ENCODE measurements at places on chromosomes 6 and 20.

DNA sequence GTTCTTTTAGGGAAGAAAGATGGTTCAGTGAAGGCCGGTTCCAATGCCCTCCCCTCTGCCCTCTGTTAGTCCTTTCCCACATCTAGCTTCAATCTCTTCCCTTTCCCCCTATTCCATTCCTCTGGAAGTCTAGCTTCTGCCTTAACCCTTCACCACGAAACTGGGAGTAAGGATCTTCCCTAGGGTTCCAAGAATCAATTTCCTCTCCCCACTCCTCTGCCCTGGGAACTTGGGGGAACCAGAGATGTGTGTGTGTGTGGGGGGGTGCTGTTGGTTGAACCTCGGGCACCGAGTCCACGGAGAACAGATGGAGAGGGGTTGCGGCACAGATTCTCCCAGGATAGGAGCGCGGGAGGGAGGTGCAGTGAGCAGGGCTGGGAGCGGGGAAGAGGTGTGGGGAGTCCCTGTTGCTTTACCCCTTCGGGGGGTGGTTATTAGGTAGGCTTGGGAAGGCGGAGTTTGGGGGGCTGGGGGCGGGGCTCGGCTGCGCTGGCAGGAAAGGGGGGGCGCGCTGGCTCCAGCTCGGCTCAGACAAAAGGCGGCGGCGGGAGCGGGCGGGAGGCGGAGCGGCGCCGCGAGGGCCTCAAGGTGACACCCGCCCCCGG lies at the start of gene TMEM151B:
TSS of gene TMEM151B (plus strand) at position 530 of the 605 bp plus-strand sequence. CDS start 293 bp downstream, outside the sequence.
- no peak for DNase-seq

GRCh38 chr6:100803264-100804045 lies 77.7 kb downstream of the ASCC3 start:
- DNase-seq: no peak

- no peak for DNase-seq
Measured at GRCh38 chr20:9068841-9069663, at the start of gene PLCB4. TSS of gene PLCB4 (plus strand) at chr20:9069087. CDS start at chr20:9307815, 238,728 bp downstream.

DNA sequence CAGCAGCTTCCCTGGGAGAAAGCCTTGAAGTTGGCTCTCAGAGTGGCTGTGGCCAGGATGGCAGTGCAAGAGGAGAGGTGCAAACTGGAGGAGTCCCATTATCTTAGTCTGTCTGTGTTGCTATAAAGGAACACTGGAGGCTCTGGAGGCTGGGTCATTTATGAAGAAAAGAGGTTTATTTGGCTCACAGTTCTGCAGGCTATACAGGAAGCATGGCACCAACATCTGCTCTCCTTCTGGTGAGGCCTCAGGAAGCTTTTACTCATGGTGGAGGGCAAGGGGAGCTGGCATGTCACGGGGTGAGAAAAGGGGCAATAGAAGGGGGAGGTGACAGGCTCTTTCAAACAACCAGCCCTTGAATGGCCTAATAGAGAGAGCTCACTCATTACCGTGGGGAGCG lies 47.1 kb downstream of the PSMG4 start:
- no peak for DNase-seq

GRCh38 chr6:70379473-70380013 lies 33.8 kb upstream of the FAM135A start:
- DNase-seq: no peak

DNA sequence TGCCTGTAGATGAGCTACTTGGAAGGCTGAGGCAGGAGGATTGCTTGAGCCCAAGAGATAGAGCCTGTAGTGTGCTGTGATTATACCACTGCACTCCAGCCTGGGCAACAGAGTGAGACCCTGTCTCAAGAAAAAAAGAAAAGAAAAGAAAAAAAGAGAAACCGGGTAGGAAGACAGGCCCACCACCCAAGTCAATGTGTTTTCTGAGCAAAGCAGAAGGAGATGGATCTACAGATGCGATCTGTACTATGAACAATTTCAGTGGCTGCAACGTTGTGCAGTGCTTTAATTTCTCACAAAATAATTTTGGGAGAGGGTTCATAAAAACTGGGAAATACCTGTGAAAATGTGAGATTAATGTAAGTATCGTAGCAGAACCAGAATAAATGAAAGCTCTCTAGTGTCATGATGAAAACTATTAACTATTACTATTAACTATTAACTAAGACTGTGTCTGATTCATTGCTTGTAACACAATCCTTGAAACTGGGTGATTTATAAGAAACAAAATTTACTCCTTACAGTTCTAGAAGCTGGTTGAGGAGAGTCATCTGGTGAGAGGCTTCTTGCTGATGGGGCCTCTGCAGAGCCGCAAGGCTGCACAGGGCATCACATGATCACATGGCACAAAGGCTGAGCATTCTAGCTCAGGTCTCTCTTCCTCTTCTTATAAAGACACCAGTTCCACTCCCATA lies 233.1 kb upstream of the ZNF217 start:
- DNase-seq: no peak

GRCh38 chr6:71649915-71650314 lies 236.4 kb upstream of the RIMS1 start:
- no peak for DNase-seq

- no peak for DNase-seq
Measured at GRCh38 chr20:43567477-43567876, 8.7 kb downstream of the SGK2 start.

GRCh38 chr20:17684077-17684888 lies 2.2 kb upstream of the RRBP1 start:
- no peak for DNase-seq

DNA sequence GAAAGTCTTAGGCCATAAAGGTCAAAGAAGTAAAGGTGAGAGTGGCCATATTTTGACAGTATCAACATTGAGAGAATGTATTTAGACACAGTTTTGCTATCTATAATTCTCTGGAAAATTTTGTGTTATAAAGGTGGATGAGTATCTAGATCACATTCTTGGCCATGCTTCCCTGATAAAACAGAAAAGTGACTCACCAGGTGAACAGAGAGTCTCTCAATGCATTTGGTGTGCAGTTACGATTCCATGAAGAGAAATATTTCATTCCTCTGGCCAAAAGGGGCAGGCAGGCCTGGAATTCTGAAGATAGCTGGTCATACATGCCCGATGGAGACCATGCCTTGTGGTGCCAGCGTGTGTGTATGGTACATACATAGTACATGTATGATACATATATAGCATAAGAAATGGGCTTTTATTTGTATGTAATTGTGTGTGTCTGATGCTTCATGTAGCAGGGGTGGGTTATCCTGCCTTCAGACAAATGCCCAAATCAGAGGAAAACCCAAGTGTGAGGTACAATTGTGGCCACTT lies 164.0 kb downstream of the SOBP start:
- DNase-seq: no peak

DNA sequence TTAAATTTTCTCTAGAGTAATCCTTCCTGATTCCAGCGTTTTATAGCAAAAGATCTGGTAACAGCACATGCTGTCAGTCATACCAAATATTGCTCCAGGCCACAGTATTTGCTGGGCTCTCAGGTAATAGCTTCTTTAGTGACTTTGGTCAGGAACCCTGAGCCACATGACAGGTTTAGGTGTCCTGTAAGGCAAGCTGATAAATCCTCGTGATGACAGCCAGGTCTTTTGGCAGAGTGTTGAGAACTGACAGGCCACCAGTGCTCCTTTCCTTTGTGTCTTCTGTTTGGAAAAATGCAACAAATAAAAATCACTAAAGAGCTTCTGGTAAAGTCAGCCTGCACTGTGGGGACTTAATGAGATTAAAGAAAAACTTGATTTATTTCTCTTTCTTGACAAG lies 34.6 kb downstream of the PRDM13 start:
- no peak for DNase-seq

DNA sequence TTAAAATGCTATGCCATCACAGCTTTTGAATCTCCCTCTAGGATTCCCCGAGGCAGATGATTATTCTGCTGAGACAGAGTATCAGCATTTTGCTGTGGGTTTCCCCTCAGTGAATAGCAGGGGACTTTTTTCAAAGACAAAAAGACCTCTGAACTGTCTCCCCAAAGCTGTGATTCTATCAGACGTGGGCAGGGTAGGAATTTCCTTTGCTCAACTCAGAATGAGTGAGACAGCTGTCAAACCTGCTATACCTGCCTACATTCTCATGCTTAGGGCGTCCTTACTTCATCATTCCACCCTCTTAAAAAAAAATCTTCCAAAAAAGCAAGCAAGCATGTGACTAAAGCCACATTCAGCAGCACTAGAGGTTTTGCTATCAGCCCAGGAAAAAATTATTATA lies 147.6 kb upstream of the FAM83B start:
- no peak for DNase-seq

DNA sequence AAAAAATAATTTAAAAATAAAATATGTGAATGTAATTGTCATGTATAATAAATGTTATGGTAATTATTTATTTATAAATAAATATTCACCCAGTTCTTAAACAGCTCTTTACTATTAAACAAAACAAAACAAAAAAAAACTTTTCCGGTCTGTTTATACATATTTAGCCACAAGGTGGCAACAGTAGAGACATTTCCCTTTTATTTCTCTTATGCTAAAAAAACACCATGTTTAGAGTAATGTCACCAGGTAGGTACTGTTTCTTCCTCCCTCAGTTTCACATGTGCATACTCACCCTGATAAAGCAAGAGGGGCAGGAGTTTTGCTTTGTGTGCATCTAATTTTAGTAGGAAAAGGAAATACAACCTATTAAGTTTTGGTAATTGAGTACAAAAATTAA lies 610.4 kb upstream of the IMPG1 start:
- DNase-seq: no peak

GRCh38 chr6:105331927-105332326 lies 71.0 kb downstream of the PREP start:
- DNase-seq: no peak

- DNase-seq: no peak
Measured at GRCh38 chr6:45483021-45483420, 105.3 kb upstream of the SUPT3H start.

DNA sequence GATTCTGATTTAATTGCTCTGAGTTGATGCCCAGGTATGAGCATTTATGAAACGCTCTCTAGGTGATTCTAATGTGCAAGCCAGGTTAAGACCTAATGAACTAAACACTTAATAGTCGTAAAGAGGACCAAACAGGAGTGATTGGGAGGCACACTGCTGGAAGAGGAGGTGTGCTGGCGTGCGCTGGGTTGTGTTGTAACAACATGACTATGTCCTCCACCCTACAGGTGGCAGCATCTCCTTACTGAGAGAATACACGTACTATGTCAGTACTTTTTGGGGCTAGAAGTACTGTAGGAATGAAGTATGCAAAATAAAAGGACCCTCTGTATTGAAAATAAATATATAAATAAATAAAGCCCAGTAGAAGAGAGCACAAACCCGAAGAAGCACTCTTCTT lies 11.9 kb downstream of the C6orf89 start:
- no peak for DNase-seq

GRCh38 chr6:9428421-9429172 lies 986.3 kb downstream of the TFAP2A start:
- DNase-seq: no peak

DNA sequence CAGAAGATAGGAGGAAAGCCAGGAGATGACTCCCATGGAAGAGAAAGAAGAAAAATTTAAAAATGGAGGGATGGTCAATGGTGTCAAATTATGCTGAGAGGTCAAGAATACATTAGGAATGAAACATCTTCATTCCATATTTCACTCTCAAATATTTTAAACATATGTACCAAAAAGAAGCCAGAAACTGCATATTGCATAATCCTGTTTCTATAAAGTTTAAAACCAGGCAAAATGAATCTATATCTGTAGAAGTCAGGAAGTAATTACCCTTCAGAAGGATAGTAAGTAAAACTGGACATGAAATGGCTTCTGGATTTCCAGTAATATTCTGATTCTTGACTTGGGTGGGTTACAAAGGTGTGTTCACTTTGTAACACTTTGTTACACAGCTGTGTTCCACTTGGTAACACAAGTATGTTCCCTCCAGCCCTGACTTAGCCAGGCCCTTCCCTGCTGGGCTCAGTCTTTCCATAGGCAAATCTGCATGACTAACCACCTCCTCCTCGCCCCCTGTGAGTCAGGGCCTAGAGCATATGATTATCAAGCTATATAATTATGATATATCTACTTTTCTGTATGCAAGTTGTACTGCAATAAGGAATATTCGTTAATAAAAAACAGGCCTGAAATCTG lies 20.2 kb upstream of the C6orf141 start:
- DNase-seq: no peak

DNA sequence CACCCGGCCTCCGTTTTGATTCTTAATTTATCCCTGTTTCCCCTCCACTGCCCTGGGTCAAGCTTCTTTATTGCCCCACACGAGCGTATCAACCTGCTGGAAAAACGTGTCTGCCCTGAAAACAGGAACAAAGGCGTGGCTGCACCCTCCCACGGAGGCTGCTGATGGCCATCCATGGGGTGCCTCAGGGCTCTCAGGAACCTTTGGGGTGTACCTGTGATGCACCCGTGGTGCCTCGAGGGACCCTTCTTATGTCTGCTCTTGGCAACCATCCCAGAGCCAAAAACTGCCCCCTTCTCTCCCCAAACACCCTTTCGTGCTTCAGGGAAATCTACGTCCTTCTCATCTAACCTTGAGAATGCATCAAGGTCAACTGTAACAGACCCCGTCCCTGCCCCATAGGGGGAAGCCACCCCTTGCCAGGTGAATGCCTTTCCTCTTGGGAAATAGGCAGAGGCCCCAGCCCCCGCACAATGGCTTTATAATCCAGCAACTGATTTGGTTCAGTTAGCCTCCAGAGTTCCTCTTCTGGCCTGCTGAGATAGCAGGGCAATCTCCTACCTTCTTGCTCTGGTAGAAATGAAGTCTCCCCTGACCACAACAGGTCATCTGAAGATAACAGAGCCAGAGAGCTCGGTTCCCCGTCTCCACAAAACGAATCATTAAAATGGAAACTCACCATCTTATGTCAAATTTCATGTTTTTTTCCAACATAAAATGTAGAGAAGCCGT lies 29.4 kb downstream of the PSMG4 start:
- no peak for DNase-seq

DNA sequence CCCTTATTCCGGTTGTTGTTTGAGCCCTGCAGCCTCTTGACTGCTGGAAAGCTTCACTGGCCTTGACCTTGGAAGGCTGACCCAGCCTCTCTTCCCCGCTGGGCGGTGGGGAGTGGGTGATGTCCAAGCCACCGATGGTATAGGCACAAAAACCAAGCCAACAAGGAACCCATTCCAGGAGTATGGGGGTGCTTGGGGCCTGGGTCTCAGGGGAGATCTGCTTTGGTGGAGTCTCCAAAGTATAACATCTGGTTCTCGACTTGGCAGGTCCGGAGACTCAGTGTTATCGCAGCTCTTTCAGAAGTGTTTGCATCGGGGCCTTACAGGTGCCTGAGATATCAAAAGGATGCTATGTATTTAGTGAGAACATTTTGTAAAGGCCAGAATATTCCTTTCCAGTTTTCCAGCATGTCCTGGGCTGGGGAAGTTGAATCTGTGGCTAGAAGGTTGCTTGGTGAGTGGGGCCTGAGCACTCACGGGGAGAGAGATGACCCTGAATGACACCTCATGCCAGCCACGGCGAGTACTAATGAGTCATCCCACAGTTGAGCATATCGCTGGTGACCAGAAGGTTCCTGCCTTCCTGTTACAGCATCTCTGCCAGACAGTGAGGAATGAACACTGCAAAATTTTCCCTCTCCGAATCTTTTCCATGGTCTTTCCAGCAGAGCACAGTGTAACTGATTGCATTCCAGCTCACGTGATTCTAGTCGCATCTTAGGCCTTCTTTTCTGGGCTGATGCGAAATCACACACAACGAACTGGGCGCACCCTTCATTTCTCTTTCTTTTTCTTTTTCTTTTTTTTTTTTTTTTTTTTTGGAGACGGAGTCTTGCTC lies 133.9 kb downstream of the ZDHHC14 start:
- DNase-seq: no peak
